T-helper 2 cell (primary cell): ENCODE measurements at places on chromosomes 3 and 15.

DNA sequence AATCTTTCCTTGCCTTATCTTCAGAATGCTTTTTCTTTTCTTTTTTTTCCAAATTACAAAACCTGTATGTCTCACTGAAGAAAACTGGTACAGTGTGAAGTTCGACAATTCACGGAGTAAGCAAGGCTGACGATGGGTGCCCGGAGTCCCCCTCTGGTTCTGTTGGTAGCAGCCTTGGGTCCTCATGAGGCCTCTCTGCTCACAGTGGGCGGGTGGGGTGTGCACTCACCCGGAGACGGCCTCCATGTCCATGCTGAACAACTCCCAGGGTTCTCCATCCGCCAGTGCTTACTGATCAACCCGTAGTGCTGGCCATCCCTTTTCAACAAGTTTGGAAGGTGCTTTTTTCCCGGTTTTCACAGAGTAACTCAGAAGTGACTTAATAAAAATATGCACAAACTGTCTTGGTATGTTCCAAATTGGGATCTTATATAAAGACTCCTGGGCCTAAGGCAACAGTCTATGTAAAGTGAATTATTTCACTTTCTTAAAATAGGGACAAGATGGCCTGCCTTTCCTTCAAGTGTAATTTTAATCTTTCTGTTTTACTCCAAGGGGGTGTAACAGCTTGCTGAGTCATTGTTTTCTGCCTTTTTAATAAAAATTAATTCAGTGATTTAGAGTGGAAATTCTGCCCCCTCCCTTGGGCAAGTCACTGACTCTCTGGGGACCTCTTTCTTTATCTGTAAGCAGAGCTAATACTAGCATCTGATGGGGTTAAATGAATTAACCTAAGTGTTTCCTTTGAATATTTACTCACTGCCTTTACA, 23.7 kb downstream of the LRRK1 start:
- DNase-seq: no peak

GRCh38 chr3:123122525-123123315, 55.9 kb downstream of the PDIA5 start:
- DNase-seq: no peak

DNA sequence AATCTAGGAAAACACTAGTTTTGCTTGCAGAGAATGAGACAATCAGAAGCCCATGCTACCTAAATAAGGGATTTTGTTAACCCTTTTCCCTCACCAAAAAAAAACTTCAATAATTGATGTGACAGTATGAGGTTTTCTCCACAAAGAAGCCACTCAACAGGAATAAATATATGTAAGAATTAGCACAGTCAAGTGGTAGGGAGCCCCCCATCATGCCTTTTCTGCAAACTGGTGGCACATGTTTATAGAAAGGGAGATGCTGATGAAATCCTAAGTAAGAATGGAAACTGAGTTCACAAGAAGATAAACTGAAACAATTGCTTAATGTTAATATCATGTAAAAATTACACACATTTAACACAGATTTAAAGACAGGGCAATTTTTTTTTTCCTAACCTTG, 51.0 kb downstream of the PHC3 start:
- no peak for DNase-seq

DNA sequence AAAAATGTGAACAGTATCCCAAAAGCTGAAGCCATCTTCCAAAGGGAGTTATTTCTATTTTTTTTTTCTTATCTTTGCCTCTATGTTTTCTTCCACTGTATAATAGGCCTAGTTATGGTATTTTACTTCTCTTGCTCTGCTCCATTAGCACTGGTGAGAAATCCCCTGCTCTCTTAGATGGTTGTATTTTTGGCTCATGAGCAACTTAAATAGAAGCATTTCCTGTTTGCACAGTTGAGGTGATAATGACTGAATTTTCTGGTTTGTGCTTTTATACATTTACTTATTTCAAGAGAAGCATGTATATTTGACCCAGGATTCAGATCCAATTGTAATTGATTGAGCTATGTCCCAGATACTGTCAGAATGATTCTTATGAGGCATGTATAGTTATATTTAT, 61.6 kb upstream of the CD200R1L start:
- DNase-seq: no peak

DNA sequence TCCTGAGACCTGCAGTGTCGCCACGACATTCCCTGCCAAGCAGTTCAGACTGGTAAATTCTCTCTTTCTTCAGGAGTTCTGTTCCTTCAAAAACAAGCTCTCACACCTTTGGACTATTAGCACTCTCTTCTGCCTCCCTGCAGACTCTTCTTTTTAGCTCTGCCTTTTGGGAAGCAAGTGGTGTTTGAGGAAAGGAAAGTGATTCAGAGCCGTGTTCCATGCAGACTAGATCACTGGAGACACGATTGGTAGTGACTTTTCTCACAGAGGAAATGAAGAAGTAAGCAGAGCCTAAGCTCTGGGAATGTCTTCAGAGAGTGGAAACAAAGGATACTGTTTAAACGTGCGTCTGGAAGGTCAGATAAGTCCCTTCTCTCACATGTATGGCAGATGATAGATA, 270.6 kb upstream of the TPRG1 start:
- DNase-seq: no peak

GRCh38 chr3:138594150-138594934, at the start of gene CEP70:
TSS of gene CEP70 (minus strand) at chr3:138594260. CDS start at chr3:138572927, 21,333 bp downstream.
- peak; percentile 88 for DNase-seq

GRCh38 chr3:106795553-106795952, 581.7 kb upstream of the CCDC54 start:
- DNase-seq: no peak

GRCh38 chr3:66588340-66588847, 87.6 kb upstream of the LRIG1 start:
- no peak for DNase-seq

GRCh38 chr15:79430901-79431635, 1.1 kb upstream of the MINAR1 start:
- DNase-seq: no peak

- DNase-seq: peak; percentile 50
Measured at GRCh38 chr3:119559441-119559963, at the start of gene CD80. TSS of gene CD80 (minus strand) at chr3:119559614. CDS start at chr3:119557728, 1,886 bp downstream.

DNA sequence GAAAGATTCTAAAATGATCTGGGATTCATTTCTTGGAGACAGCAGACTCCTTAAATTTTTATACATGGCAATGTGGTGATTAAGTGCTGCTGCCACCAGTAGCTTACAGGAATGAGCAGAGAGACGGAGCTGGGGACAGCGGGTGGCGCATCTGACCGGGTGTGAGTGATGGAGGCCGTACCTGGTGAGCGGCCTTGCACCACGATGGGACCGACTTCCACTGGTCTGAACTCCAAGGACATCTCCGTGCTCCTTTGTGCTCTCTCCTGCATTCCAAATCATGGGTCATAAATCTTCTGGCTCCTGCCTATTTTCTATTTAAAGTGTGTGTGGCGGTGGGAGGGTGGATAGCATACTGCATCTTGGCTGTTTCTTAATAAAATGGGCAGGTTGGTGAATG, 262.6 kb downstream of the ABHD5 start:
- DNase-seq: no peak

DNA sequence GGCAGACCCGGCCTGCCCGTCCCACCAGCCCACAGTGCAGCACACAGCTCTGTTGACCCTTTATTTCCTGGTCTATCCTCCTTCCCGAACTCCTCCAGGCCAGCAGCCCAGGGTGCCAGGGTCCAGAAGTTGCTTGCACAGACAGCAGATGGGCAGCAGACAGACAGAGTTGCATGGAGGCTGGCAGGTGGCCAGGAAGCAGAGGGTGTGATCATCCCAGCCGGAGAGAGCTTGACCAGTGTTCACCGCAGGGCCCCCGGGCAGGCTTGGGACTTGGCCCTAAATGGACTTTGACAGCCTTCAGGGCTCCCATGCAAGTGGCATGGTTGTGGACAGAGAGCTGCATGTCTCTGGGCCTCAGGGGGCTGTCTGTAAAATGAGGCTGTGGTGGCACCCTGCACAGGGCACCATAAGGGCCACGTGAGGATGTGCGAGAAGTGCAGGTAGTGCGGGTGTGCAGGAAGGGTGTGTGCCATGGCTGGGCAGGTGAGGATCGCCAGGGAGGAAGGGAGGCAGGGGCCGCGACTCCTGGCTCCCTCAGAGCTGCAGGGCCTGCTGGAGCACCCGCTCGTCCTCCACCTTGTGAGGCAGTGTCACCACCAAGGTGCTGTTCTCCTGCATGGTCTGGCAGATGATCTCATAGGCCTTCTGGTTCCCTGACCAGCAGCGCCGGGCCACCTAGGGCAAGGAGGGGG, 6.3 kb upstream of the ZXDC start:
- no peak for DNase-seq

DNA sequence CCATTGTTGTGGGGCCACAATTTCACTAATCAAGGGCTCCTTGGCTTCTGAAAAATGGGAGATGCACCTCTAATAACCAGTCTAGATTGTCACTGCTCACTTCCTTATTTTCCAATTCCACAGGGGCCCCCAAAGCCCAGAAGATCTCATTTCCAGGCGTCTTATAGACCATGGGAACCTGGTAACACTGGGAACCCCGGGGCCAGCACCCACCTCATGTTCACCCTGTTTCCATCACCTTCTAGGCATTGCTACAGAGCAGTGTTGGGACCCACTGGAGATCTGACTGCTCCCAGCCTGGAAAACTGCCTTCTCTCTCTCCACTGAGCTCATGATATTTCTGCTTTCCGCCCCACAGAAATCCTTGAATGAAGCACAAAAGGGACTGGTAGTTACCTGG, 61.5 kb downstream of the TFRC start:
- DNase-seq: no peak

DNA sequence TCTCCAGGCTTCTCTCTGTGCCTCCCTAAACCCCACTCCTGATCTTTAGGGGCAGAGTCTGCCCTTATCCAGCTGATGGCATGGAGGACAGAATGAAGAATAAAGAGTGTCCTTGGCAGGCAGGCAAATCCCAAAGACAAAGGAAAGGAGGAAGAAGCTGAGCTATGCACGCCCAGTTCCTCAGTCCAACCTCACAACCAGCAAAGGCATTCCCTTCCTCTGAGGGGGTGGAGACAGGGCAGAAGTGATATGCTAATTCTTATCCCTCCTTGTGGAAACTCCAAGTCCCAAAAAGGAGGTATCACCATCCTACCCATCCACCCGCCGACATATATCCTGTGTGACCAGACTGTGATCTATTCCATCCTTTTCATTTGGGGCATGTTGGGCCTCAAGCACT, 10.5 kb upstream of the CCDC54 start:
- DNase-seq: no peak

DNA sequence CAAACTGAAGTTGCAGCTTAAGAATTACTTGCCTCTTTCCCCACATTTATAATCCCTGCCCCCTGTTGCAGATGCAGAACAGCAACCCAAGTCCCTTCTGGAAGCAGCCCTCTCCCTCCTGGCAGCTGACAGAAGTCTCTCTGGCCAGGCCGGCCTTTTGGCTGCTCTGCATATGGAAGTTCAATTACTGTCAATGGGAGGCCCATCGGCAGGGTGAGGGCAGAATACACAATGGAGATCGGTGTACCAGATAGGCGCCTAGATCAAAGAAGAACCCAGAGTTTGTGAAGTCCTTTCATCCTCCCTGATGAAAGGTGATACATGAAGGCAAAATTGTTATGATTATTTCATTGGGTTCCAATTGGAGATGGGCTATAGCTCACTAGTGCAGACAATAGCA, 327.9 kb upstream of the CTNNB1 start:
- no peak for DNase-seq

GRCh38 chr3:32992310-32992686, 40.9 kb downstream of the CCR4 start:
- no peak for DNase-seq

DNA sequence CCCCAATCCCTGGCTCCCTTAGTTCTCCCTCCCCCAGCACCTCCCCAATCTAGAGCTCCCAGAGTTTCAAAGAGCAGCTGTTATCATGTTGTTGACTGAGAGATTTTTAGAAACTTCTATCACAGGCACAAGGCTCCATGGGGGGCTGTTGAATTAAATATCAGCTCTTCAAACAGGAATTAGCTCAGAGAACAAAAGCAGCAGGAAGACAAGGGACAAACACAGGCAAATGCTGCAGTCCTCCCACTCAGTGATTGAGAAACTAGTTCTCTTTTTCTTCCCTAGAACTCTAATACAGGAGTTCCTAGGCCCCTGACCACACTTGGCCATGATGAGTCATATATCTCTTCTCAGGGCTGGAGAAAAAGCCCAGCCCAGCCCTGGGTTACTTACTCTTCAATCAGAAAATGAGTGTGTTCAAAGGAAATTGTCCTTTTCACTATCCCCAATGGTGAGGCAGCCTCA, 262.1 kb downstream of the IGSF11 start:
- no peak for DNase-seq

GRCh38 chr15:38576837-38577236, 12.2 kb upstream of the RASGRP1 start:
- no peak for DNase-seq
